ENCODE measurements at places on chromosomes 7 and 10.
A peak's percentile ranks its signal among the peaks of the same experiment; 100 is the strongest.

GRCh38 chr10:81733542-81733941 lies 141.5 kb upstream of the NRG3 start:
- no peak for DNase-seq

DNA sequence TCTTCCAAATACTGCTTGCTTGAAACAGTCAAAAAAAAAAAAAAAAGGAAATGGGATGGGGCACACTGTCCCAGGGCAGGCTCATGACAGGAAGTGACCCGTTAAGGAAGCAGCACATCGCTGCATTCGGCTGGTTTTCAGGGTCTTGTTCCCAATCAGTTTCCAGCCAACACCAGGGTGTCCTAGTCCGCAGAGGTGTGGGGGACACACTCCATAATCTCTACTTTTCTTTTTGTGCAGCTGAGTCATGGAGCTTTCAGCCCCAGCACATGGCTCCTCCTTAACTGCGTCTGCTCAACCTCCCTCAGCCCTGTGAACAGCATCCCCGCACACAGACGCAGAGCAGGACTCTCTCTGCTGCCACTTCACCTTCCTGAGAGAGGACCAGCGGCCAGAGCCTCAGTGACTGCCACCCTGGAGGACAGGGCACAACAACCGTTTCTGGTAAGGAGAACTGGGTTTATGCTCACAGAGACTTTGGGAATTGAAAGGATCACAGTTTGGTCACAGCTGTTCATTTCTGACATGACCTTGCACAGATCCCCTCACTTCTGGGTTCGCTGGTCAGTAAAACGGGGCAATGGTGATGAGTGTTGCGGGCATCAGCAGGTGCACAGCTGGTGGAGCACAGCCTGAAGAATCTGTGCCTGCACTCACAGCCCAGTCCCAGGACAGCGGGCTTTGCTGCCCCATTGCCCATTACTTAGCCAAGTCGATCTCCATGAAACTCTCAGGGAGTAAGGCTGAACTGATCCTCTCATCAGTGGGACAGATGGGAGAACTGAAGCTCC lies at the start of gene GIMAP5:
GIMAP5 (plus strand) TSS at position 154 of the 791 bp plus-strand sequence. CDS start 3,467 bp downstream, outside the sequence.
- no peak for DNase-seq

GRCh38 chr7:220151-220841 lies 27.9 kb downstream of the FAM20C start:
- no peak for DNase-seq

GRCh38 chr10:51542853-51543252 lies 156.5 kb downstream of the CSTF2T start:
- DNase-seq: no peak

DNA sequence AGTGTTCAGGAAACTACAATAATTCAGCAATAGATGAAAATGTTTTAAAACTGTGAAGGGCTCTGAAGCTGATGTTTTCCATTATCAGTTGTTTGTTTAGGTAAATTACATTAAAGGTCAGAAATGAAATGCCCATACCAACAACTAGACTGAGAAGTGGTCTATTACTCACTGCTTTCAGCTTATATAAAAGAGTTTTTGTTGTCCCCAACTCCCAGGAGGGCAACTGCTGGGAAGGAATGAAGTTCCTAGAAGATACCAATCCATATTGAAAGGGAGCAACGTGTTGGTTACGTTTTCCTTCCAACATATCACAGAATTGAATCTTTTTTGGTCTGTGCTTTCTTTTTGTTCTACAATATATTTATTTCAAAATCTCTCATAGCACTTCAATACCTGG lies 330.6 kb upstream of the LRRN3 start:
- no peak for DNase-seq

GRCh38 chr10:72218325-72218724 lies 2.2 kb upstream of the ASCC1 start:
- no peak for DNase-seq

- DNase-seq: peak; percentile 2
Observed at GRCh38 chr7:28442540-28443420, 30.5 kb downstream of the CREB5 start.

- no peak for DNase-seq
Observed at GRCh38 chr7:98354052-98354451, 46.8 kb downstream of the BAIAP2L1 start.

- no peak for DNase-seq
Observed at GRCh38 chr10:51227897-51228713, 153.8 kb downstream of the PRKG1 start.

DNA sequence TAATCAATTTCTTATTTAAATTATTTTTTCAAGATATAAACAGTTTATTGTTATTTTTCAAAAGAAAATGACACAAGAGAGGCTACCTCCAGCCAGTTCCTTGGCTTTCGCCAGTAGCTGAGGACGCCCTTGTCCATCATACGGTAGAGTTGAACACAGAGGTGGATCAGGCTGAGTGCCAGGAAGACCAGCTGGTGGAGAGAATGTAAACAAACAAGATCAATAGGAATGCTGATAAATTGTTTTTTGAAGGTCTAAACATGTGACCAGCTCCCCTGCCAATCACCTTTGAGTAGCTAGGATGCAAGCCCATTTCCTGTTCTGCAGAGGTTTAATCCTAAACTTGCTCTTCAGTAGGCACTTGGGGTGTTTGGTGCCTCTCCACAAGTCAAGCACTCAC lies 138.9 kb downstream of the PKD1L1 start:
- no peak for DNase-seq

DNA sequence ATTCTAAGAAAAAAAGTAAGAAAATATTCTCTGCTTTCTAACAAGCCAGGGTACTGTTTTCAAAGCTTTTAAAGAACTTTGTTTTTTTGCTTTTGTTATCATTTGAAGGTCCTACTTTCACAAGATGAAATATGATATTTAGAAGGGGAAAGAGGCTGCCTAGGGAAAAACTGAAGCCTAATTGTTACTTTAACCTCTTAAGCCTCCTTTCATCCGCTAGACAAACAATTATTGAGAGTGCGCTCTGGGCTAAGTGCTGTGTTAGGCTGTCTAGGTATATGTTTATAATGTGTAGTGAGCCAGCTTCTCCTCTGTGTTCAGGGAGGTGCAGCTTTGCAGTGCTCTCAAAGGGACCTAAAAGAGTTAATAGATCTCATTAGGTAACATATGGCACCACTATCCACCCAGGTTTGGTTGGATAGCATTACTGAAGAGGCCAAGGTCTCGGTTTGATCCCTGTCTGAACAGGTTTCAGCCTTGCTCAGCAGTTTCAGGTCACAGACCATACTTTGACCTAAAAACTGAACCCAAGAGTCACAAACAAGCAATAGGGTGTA lies 17.9 kb downstream of the PDK4 start:
- no peak for DNase-seq

DNA sequence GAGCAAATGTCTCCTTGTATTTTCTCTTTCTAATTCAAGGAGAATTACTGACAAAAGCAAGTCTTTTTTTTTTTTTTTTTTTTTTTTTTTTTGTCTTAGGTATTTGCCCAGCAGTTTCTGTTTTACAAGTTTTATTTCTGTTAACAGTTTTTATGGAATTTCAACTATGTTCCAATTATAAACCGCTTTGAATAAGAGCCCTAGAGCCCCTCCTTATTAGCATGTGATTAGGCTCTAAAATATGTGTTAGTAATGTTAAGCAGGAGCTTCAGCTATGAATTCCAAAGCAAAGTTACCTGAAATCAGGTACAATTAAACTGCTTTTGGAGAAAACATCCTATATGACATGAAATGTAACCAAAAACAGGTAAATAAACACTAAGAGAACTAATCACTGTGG lies 997.0 kb upstream of the POT1 start:
- DNase-seq: no peak

DNA sequence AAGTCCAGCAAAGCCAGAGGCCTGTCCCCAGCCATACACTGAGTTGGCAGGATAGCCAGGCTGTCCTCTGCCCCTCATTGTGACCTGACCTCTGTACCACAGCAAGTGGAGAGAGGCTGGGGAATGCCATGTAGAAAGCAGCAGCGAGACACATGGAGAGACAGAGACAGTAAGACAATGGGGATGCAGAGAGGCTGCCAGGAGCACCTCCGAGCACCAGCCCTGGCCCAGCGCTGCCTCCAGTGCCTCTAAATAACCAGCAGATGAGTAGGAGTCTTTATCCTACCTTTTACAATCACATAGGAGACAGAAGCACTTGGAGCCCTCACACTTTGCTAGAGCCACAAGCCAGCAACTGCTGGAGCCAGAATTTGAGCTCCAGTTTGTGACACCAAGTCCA lies 8.1 kb downstream of the GDF2 start:
- DNase-seq: no peak

- no peak for DNase-seq
Observed at GRCh38 chr10:74548676-74549075, 277.7 kb upstream of the KAT6B start.

GRCh38 chr7:43612599-43613589 lies 30.0 kb downstream of the STK17A start:
- DNase-seq: no peak

GRCh38 chr7:113657603-113658002 lies 261.2 kb downstream of the PPP1R3A start:
- DNase-seq: no peak

DNA sequence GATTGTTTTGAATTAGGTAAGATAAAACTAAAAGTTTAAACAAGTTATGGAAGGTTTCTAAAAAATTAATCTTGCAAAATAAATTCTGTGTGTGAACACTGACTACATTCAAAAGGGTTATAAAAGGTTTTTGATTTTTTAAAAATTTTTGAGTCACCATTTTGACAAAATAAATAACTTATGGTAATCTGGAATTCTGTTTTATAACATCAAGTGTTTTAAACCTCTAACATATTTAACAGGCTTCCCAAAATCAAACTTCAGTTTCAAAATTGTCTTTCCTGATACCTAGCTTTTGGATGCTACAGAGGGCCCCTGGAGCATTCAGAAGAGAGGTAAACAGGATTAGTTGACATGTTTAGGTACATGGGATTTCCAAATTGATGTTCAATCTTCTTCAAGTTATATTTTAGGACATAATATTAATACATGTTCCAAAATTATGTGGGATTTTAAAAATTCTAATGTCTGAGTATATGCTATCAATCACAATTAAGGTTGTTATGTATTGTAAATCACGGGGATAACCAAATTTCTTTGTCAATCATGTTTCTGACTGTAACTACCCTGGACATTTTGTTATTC lies 8.1 kb upstream of the CPA2 start:
- no peak for DNase-seq

- DNase-seq: no peak
Observed at GRCh38 chr7:43771573-43771972, 13.1 kb downstream of the BLVRA start.

GRCh38 chr7:144784943-144785342 lies 50.9 kb downstream of the TPK1 start:
- no peak for DNase-seq

GRCh38 chr10:4945766-4946717 lies 17.2 kb upstream of the AKR1C1 start:
- DNase-seq: no peak

GRCh38 chr10:3625959-3626751 lies 158.9 kb downstream of the KLF6 start:
- DNase-seq: no peak

GRCh38 chr7:126979722-126980121 lies 273.0 kb downstream of the GRM8 start:
- DNase-seq: no peak

DNA sequence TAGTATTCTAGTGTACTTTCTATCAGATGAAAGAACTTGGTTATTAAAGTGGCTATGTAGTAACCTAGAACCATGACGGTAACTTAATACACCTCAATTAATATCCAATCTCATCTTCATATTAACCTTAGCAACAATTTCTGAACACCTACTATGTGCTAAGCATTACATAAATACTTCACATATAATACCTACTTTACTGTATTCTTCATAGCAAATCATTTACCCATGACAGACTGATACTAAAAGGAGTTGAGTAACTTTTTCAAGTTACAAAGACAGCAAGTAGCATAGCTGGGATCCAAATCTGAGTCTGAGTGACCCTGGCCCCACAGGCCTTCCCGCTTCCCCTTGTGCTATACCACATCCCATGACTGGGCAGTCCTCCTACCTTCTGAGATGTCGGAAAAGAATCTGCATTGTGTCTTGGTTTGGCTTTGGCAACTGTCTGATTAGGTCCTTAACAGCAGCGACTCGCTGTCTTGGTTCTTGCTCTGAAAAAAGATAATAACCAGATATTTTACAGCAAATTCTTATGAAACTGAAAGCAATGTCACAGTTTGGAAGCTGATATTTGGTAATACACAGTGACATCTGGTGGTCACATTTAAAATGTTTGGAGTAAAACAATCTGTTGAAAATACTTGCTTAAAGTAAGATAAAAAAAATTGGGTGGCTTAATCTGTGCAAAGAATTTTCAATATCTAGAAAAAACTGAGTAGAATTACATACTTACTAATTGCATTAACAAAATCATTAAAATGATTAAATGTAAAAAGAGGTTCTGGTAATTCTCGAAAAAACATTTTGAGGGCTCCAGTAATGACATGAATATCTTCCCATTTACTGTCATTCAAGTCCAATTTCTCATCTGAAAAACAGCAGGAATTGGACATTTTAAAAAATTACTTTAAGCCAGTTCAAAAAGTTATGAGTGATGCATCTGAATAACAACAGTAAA lies 120.1 kb downstream of the ARHGAP12 start:
- DNase-seq: no peak

- no peak for DNase-seq
Observed at GRCh38 chr7:26156451-26157420, 4.7 kb downstream of the NFE2L3 start.

- no peak for DNase-seq
Observed at GRCh38 chr10:77163670-77164348, 473.8 kb downstream of the KCNMA1 start.

GRCh38 chr7:56115852-56116538 lies at the start of gene NUPR2:
Gene NUPR2, minus strand, starts transcription at chr7:56116417. Its CDS starts 103 bp downstream, at chr7:56116314.
- DNase-seq: no peak

- no peak for DNase-seq
Observed at GRCh38 chr7:2821161-2821841, 22.8 kb downstream of the GNA12 start.

GRCh38 chr10:82267960-82268359 lies 393.0 kb downstream of the NRG3 start:
- DNase-seq: no peak
